ENCODE measurements at places on chromosomes 5 and 9.

DNA sequence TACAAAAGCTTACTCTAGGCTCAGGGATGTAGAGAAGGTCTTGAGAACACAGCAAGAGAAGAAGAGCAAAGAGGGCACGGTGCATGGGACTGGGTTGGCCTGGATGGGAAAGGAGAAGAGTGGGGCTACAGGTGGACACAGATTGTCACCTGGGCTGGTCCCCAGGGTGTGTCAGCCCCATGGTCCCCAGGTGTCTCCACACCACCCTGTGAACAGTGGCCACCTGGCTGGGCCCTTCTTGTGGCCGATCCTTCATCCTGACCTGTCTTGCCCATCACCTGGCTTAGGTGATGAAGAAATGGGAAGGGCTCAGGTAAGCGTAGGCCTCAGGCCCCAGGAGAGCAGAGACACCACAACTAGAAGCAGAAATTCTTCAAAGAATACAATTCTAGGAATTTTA, 188.9 kb downstream of the TENT4A start:
- DNase-seq = no peak

DNA sequence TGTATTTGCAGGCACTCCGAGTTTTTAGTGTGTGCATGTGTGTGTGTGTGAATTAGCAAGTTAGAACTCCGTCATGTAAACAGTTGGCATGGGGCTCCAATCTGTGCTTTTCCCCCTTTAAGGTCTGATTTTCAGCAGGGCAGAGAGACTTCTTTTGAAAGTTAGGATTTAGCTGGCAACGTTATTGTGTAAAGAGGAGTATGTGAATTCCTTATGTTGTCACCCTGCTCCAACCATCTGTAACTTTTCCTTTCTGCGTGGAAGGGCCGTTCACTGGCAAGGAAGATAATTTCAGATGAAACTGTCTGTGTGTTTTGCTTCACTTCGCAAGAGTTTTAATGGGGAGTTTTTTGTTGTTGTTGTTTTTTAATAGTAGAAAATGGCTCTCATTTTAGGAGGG, 332 bp downstream of the SGCD start:
- no peak for DNase-seq

DNA sequence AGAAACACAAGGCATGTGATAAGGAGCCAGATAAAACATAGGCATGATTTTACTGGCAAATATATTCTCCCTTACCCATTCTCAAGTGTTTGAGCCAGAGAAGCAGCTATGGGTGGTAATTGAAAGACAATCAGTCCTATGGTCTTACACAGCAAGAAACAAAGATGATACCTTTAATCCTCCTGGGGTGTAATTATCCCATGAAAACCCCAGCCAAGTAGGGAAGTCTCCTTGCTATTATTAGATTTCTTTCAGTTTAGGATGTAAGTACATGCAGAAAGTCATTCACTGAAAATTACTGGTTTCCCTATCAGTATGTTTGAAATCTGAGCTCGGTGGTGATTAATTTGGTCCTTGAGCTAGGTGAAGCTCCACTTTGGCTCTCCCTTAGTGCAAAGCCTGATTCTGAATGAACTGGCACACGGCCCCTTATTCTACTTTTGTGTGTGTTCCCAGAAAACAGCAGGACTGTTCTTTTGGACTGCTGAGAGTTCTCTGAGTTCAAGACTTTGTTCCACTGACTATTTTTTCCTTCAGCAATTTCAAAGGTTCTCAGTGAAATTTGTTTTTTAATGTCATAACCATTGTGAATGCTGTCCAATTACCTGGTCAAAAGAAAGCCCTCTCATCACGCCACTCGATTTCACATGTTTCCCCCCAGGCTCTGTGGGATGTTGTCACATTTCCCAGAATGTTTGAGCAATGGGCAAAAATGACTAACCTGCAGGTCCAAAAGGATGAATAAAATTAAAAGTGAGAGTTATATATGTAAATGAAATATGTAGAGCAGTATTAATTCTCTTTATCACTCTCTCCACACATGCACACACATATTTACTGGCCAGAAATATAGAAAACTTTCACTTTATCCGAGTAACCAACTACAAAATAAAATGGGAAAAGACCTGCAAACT, 343.0 kb downstream of the RAB3C start:
- no peak for DNase-seq

GRCh38 chr9:29826421-29826820, 2253.1 kb upstream of the C9orf72 start:
- DNase-seq = no peak

GRCh38 chr5:127229185-127229889, 61.3 kb upstream of the MEGF10 start:
- DNase-seq = peak; percentile 12

DNA sequence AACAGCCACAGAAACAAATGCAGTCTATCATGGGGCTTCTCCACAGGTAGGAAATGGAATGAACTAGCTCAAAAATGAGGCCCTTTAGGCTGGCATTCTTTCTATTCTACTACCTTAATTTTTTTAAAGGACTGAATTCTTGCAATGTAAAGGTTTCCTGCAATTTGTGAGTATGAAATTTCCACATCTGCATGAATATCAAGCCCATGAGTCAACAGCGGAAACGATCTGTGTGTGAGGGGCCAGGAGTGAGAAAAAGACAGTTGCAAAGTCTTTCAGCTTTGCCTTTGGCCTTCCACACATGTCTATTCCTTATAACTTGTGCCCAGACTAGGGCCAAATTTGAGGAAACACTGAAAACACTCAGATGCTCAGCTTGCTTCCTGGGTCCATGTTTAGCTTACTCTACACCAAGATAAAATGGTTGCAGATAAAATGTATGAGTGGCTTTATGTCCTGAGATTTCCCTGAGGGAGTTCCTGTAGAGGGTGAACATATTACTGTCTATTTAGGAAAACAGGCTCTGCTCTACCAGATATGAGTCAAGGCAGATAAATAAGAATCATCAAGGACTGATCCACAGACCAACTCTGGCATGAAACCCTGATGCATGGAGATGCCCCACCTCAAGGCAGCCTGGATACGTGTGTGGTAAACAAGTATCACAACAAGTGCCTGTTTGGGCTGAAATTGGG, 46.5 kb downstream of the RETREG1 start:
- DNase-seq = no peak

DNA sequence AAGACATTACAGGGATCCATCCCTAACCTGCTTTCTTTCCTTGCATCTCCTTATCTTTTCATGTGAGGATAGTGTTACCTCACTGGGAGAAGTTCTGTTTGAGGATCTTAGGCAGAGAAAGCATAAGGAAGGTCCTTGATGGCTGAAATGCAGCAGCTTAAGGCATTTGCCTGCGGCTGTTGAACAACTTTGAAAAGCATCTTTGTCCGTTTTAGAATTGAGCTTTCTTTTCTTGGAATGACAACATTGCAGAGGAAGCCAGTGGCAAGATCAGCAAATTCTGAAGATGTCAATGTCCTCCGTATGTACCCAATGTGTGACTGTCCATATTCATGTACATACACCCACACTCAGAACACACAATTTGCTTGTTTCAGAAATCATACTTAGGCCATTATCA, 436.2 kb downstream of the GABRG2 start:
- DNase-seq = no peak
